ENCODE measurements at places on chromosomes 3 and 15.

DNA sequence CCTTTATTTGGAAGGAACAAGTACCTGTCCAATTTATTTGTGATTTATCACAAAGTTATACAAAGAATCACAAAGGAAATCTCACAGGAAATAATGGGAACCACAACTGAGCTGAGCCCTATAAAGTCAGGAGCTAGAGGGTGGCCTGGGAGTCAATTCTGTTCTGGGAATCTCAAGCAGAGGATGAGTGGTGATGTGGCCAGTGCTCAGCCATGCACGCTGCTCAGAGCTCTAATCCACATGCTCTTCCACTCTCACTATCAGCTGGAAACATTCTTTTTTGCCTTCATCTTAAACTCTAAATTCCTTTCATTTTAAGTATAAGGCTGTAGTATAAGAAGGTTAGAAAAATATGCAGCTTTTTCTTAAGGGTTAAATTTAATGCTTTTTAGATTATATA, 36.6 kb downstream of the UACA start:
- DNase-seq = no peak

- no peak for DNase-seq
These were observed 79.1 kb downstream of the ARRDC4 start for GRCh38 chr15:98039596-98039995.

DNA sequence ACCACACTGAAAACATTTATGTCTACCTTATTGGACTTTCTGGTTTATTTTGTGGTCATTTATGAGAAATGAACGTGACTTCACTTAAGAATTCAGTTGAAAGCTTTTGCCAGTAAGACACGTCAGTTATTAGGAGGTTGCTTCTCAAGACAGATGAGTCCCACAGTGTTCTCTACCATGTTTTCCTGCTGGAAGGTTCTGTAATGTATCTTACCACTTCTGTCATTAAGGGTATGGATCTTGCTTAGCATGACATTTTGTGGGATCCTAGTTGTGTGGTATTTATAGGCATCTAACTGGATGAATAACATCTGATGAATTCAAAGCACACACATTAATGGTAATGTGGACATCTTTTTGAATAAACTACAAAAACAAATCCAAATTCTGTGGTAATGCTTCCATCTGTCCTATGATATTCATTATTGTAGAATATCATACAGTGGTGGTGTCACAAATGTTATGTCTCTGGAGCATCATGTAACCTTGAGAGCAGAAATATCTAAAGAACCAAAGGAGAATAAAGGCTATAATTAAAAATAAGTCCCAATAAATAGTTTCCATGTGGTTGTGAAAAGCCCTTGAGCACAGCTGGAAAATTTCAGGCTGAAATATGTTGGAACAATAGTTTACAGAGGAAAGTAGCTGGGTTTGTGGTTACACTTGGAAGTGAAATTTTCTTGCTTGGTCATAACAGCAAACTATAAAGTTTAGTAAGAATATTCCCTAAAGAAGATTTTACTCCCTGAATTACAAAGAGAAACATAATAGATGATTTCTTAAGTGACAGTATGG, 61.5 kb downstream of the C3orf38 start:
- no peak for DNase-seq

DNA sequence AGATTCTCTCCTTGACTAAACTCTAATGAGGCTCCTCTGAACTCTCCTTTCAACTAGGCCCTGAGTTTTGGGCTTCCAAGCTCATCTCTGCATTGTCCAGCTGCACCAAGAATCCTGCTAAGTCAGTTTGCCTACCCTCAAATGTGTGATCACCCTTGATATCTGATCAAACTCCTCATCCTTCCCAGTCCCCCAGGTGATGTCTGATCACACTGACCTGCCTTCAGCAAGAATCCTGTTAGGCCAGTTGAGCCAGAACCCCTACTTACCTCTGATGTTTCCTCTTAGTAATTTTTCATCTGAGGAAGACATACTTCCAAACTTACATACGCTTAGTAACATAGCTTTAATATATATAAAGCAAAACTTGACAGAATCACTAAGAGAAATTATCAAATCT, 28.8 kb downstream of the SUMF1 start:
- DNase-seq = no peak

DNA sequence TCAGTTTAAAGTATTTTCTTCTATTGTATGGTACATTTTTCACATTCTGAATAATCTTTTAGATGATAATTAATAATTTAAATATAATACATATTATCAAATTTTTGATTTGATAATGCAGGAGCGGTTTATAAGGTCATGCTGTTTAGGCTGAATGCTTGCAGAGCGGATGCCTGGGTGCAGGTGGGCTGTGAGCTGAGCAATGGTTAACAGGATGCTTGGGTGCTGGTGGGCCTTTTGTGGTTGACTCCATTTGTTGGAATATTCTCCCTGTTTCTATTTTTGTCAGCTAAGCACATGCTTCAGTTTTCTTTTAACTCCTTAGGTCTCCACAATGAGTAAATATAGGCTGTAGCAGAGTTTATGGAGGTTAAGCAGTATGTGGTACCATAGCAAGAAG, 1549.3 kb downstream of the OTOL1 start:
- DNase-seq = no peak

GRCh38 chr3:13406190-13406589, 13.9 kb downstream of the NUP210 start:
- DNase-seq = no peak

Data from NB4 (cell line).